ENCODE measurements at places on chromosomes 2 and 18.
A peak's percentile ranks its signal among the peaks of the same experiment; 100 is the strongest.

GRCh38 chr2:149915151-149915550, 327.6 kb upstream of the MMADHC start:
- no peak for DNase-seq

DNA sequence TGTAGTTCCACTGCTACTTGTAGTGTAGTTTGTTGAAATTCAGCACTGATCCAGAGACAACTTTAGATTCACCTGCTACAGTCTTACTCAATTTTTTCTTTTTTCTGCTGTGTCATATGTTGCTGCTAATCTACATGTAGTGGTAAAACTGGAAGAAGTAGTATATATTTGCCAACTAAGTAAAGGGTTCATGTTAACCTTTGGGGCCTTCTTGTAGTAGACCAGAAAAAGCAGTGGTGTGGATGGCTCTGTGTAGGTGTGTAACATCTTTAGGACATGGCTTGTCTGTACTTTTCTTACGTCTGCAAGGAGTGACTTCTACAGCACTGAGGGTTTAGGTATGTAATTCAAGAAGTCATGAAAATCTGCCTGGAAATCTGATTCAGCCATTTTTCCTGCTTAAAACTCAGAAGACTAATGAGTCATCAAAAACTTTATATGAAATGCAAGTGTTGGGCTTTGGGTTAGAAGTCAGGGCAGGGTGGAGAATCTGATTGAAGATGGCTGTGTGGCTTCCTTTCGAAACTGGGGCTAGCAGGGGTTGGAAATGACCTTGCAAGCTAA, 8.4 kb downstream of the PTPRM start:
- peak; percentile 45 for DNase-seq

- no peak for DNase-seq
These were observed 296.5 kb downstream of the DCC start for GRCh38 chr18:52636536-52636935.

- DNase-seq = peak; percentile 72
These were observed 19.2 kb downstream of the MOGAT1 start for GRCh38 chr2:222690564-222691200.

DNA sequence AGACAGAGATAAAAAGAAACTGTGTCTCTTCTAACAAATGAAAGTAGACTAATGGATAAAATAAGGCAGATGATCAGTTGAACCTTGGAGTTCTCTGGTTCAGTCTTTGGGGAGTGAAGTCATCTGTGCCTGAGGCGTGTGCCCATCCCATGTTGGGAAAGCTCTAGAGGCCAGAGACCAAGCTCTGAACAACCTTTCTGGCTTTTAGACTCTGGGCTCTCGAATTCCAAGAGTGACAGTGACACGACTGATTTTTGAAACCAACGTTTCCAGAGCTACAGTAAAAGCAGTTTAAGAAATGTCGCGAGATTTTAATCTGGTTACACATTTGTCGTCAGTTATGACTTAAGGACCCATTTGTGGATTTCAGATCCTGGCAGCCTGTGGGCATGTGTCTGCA, 83.7 kb upstream of the APCDD1 start:
- no peak for DNase-seq

GRCh38 chr2:201127152-201127511, 11.2 kb downstream of the CFLAR start:
- no peak for DNase-seq

DNA sequence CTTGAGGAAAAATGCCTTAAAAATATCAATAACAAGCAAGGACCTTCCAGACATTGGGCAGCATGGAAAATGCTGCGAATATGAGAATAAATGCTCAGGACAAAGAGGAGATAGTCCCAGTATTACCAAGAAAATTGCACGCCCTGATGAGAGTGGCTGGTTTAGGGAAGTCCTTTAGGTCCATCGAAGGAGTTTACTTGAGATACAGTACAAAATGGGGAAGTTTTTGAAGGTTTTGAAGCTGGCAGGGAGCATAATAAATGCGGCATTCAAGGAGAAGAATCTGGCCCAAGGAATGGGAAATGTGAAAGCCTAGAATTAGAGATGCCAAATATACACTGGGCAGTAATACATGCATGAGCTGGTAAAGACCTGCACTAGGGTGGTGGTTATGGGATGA, 90.2 kb upstream of the SPATS2L start:
- no peak for DNase-seq

GRCh38 chr2:223813329-223813728, 24.1 kb downstream of the AP1S3 start:
- no peak for DNase-seq

GRCh38 chr2:232488721-232489300, 1.2 kb upstream of the ECEL1 start:
- DNase-seq = no peak

All from RPMI7951 (cell line).